ENCODE measurements at places on chromosomes 2 and 18.

DNA sequence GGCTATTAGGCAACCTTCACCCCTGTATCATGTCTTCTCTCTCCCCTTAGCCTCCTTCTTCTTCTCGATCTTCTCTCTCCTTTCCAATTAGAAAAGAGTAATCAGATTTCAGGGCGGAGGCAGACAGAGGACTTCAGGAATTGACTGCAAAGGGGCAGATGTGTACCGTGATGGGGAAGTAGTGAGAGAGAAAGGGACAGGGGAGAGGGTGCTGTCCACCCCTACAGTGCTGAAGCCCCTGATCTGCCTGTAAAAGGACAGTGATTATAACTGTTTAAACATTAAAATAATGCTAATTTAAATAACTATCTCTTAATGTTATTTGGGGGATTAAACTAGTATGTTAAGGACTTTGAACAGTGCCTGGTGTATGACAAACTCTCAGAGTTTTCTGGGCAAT, 178.5 kb downstream of the ACTR3 start:
- DNase-seq, result no peak

DNA sequence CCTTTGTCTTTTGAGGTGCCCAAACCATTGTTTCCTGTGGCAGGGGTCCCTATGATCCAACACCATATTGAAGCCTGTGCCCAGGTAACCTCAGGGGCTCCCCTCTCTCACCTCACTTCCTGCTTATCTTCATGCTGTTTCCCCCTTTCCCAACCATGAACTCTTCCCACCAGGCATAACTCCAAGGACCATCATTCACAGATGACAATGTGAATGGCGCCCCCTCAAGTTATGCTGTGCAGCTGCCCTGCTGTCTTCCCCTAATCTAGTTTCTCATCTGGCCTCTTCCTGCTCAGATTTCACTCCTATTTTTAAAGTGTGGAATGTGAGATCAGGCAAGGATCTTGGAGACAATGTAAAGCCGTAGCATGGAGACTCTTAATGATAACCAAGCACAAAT, 1.4 kb downstream of the GMPPA start:
- DNase-seq, result no peak

DNA sequence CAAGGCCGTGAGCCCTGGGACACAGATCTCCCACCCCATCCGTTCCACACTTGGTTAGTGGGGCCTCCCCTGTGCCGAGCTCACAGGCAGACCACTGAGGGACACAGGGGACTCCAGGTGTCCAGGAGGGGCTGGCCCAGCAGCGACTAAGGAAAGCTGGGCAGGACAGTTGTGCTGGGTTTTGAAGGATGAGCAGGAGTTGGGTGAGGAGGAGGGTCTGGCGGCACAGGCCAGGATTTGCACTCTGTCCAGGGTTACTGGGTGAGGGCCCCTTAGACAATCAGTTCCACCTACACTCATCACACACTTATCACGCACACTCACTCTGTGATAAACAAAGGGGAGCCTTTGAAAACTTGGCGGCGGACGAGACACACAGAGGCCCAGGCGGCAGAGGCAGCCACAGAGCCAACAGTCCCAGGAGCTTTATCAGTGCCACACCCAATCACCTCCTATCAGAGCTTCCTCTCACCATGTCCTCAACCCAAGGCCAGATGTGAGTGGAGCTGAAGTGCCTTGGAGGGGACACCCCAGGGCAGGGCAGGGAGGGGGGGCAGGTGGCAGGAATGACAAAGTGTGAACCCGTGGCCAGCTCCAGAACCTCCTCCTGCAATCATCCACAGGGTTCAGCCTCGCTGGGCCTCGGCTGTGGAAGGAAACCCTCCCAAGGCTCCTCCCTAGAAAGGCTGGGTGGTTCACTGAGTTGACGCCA, 26.6 kb downstream of the BIN1 start:
- DNase-seq, result no peak

GRCh38 chr18:58552057-58552461, 76.8 kb downstream of the ALPK2 start:
- DNase-seq, result no peak

DNA sequence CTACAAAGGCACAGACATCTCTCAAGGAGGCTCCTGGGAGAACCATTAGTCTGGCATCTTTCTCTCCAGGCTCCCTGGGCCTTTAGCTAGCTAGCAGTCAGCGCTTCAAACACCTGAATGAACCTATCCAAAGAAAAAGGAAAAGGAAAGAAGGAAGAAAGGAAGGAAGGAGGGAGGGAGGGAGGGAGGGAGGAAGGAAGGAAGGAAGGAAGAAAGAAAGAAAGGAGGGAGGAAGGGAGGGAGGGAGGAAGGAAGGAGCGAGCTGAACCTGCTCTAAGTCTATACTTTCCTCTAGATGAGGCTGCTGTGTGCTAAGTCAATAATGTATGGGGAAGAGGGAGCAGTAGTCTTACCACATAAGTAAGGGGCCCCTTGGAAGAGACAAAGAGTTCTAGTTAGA, 5.1 kb upstream of the BCL11A start:
- no peak for DNase-seq

DNA sequence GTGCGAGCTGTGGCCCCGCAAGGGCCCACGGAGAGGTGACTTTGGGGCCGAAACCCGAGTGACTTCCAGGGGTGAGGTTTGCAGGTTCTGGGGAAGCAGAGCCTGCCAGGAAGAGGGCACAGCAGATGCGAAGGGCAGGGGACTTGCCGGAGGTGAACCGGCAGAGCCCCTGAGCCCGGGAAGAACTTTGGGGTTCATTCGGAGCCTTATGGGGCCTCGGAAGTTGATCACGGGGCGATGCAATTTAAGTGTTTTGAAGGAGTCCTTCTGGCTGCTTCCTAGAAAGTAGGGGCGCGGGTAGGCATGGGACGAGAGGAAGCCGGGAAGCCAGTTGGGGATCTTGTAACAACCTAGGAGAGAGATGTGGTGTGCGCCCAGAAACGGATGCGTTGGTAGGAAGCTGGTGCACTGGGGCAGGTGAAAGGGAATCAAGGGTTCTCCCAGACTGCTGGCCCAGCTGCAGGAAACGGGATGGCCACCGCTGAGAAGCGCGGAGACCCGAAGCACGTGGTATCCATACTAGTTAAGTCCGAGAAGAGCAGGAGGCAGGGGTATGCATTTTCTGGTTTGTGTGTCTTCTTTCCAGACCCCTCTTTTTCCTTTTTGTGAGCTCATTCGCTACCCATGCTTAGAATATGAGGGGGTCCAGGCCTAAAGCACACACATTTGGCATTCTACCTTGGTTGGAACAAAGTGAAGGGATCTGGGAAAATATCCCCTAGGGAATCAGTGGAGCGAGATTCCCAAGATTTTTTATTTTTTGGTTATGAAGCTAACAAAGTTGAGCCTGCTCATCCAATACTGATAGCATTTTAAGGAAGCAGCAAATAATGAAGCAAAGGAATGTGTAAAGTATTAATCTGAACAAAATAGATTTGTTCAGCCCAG, 758 bp downstream of the SCLY start:
- peak; percentile 22 for DNase-seq

DNA sequence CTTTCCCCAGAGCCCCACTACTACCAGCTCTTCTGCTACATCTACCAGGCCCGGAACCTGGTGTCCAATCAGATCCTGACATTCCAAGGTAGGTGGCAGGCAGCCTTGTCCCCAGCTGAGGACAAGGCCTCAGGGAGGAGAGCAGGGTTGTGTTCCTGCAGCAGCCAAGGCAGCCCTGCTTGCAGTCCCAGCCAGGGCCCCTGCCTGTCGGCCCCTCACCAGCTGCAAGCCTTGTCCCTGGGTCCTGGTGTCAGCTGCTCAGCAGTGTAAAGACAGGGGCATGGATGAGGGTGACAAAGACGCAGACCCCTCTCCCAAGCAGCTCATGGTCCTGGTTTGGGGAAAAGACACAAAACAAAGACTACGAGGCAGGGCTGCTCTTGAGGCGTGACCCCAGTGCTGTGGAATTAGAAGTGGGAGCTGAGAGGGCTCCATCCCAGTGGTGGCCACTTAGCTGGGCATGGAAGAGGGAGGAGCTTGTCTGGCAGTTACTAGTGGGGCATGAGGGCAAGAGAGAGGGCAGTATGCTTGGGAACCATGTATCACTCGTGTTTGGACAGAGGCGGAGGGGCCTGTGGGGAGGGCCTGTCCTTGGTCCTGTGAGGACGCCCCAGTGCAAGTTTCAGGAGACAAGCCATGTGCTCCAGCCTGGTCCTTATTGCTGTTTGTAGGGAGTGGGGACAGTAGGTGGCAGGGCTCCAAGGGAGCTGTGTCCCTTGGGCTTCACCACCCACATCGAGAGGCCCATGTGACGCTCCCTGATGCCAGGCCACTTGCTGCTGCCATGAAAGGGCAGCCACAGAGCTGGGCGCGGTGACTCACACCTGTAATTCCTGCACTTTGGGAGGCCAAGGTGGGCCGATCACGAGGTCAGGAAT, 47.5 kb downstream of the LMAN2L start:
- DNase-seq, result no peak

- no peak for DNase-seq
Measured at GRCh38 chr2:70381235-70381634, 79.4 kb upstream of the FAM136A start.

GRCh38 chr2:101111262-101111838, 39.8 kb downstream of the TBC1D8 start:
- DNase-seq, result no peak

GRCh38 chr2:174544156-174544555, 53.4 kb downstream of the WIPF1 start:
- no peak for DNase-seq

DNA sequence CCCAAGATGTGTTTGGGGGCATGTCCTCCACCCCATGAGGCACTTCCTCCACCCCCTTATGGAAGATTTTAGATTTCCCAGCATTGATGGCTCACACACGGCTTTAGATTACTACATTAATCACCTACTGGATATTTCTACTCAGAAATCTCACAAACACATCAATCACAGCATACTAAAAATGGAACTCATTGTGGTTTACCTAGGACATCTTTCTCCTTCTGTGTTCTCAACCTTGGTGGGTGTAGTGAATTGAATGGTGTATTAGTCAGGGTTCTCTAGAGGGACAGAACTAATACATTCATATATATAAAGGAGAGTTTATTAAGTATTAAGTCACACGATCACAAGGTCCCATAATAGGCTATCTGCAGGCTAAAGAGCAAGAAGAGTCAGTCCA, 82.1 kb upstream of the CYRIA start:
- no peak for DNase-seq

DNA sequence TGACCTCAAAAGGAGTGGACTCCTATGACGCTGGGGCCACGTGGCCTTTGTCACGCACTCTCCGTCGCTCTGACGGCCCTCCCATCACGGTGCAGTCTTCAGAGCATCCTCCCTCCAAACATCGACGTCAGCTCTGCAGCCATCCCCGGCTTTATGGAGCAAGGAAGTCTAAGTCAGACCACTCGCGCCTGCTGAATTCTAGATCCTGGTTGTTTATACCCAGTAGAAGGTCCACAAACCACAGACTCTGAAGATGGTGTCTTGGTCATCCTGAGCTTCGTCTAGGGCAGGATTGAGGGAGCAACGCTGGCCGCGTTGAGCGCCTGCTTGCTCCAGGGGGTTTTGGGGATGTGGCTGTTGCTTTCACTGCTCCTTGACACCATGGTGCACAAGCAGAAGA, 228.0 kb upstream of the SALL3 start:
- DNase-seq, result no peak

GRCh38 chr2:168552450-168552856, 96.4 kb downstream of the CERS6 start:
- DNase-seq, result no peak

GRCh38 chr2:80852079-80852807, 547.7 kb upstream of the LRRTM1 start:
- no peak for DNase-seq

- DNase-seq, result no peak
Measured at GRCh38 chr2:54644236-54644635, 79.2 kb upstream of the EML6 start.

DNA sequence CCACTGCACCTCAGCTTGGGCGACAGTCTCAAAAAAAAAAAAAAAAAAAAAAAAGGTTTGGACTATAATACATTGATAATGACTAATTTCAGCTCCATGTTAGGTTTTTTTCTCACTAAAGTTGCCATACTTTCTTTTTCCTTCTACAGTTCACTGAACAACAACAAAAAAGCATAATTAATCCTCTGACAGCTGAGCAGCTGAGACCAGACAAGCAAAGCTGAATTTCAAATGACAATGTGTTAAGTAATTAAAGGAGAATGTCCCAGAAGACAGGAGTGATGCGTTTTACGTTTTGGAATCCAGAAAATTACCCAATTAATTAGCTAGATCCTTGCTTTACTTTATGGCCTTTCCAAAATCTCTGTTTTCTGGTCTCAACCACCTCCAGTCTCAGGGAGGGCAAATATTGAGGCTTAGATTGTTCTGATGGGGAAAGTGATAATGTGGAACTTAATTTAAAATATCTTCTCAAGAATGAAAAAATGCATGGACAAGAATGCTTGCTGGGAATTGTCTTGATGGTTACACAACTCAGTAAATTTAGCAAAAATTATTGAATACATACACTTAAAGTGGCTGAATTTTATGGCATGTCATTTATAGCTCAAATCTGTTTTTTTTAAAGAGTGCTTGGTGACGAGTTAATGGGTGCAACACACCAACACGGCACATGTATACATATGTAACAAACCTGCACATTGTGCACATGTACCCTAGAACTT, 17.4 kb upstream of the RMDN2 start:
- no peak for DNase-seq

DNA sequence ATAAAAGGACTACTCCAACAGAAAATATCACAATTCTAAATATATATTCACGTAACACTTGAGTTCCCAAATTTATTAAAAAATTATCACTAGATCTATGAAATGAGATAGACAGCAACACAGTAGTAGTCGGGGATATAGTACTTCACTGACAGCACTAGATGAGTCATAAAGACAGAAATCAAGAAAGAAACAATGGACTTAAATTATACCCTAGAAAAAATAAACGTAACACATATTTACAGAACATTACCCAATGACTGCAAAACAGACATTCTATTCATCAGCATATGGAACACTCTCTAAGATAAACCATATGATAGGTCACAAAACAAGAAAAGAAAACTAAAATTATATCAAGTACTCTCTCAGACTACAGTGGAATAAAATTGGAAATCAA, 429.4 kb downstream of the MBD2 start:
- DNase-seq, result no peak

DNA sequence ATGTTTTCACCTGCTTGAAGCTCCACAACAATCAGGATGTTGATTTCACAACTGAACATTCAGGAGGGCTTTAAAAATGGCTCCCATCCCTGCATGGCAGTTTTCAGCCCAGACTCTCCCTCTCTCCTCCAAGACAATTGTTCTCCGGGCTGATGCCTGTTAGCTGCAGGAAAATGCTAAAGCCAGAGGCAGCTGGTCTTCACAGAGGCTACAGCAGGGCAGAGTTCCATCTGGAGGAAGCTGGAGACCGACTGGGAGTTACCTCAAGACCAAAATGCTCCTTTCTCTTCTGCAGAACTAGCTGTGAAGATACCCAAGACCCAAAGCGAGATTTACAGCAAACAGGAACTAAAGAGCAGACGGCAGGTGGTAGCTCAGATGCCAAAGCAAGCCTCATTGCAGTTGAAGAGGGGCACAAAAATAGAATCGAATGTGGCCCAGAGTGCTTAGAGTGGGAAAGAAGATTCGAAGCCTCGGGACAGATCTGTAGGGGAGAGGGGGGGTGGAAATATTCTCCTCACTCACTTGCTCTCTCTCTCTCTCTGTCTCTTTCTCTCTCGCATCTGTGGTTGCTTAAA, 423.6 kb downstream of the ZNF521 start:
- no peak for DNase-seq

GRCh38 chr2:196268538-196269338, 97.4 kb upstream of the STK17B start:
- DNase-seq, result no peak

- no peak for DNase-seq
Measured at GRCh38 chr2:170715062-170715931, at the start of gene SP5. SP5 (plus strand) TSS chr2:170715337; CDS start chr2:170715513, 176 bp downstream.

GRCh38 chr2:240737958-240738357, 46.3 kb downstream of the AQP12A start:
- no peak for DNase-seq

Measured in stimulated activated CD4-positive, alpha-beta T cell treated with anti-CD3 and anti-CD28 coated beads, Interleukin-1b, Interleukin-23, amount 100 ng/mL, for 1 hour (primary cell).